ENCODE measurements at places on chromosomes 11 and 22.

DNA sequence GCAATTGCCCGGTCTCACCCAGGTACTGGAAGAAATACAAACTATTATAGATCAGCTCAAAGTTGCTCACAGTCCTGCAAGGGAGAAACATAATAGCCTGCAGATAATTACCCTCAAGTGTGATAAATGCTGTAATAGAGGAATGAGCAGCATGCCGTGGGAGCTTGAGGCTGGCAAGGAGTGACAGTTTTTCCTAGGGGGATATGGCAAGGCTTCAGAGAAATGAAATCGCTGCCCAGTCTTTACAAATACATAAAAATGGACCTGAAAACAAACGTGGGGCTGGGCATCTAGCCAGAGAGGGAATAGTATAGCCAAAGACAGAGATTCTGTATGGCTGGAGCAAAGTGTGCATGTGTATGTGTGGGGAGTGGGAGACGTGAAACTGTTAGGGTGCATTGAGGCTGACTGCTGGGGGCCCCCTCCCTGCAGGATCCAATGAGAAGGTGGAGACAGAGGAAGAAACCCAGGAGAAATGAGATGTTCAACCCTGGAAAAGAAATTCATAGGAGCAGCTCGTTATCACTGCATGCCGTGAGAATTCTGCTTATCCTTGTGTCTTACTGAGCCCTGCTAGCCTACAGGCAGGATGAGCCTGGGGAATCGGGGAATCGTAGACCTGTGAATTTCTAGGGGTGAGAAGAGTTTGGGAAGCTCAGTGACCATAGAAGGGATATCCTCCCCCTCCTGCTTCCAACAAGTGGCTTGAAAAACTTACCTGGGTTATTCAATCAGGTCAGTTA lies 167.0 kb downstream of the LDLRAD3 start:
- DNase-seq: no peak

- DNase-seq: no peak
Observed at GRCh38 chr11:69813839-69814238, 5.4 kb downstream of the FGF3 start.

- DNase-seq: no peak
Observed at GRCh38 chr11:108568195-108568858, 25.2 kb downstream of the EXPH5 start.

DNA sequence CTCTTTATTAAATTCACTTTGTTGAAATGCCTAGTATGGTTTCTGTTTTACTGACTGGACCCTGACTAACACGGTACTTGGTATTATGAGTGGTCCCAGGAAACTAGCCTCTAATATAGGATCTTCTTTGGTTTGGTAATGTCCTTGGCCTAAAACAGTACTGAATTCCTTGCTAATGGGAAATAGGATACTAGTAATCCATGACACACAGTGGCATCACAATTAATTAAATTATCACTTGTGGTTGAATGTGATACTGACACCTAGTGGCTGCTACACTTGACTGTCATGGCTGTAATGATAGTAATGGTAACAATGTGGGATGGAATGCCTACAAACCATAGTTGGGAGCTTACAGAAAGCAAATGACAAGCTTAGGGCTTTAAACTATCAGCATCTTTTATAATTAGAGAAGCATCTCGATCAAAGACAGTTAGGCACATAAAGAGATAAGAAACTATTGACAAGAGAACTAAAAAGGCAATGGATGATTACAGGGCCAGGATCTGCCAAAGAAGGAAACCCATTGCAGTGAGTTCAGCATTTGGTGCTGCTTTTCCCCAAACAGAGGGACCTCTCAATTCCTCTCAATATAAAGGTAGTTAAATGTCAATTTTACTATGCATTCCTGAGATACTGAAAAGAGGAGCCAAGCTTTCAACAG lies 8.6 kb downstream of the DNHD1 start:
- DNase-seq: no peak

DNA sequence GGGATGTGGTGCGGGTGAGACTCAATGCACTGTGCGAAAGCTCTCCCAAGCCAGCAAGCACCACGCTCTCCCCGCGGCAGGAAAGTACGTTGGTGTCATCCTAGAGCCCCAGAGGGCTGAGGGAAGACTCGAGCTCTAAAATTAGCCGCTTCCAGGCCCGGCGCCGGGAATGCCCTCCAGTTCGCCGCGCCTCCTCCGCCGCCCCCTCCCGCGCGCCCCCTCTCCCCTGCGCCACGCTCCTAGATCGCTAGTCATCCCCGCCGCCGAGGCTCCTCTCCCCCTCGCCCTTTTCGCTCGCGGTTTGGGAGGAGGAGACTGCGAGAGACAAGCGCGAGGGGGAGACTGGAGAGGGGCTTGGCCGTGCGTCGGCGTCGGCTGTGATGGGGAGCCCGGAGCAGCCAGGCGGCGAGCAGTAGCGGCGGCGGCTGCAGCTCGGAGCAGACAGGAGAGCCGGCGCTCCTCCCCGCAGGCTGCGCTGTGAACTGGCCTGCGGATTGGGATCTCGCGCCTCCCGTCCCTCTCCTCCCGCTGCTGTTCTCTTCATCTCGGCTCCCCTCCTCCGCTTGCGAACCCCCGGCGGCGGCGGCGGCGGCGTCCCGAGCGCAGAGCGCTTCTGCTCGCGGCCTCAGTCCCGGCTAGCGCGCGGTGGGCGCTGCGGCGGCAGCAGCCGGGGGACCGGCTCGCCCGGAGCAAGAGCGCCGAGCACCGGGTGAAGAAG lies at the start of gene FAT3:
Gene FAT3, plus strand, starts transcription at position 412 of the 718 bp plus-strand sequence. CDS start 127,295 bp downstream, outside the sequence.
- DNase-seq: peak; percentile 75

DNA sequence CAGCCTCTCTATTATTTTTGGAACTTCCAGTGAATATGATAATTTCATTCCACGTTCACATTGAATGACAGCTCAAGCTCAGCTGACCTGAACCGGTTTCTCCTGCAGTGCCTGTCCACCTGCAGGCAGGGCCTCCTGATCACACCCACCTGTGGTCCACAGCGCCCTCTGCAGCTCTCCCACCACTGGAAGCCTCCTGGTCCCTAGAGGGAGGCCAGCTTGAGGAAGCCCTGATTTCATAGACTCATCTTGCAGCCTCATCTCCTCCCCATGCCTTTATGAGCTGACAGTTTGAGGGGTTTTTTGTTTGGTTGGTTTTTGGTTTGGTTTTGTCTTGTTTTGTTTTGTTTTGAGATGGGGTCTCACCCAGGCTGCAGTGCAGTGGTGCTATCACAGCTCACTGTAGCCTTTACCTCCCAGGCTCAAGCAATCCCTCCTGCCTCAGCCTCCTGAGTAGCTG lies 29.9 kb upstream of the MALAT1 start:
- no peak for DNase-seq

DNA sequence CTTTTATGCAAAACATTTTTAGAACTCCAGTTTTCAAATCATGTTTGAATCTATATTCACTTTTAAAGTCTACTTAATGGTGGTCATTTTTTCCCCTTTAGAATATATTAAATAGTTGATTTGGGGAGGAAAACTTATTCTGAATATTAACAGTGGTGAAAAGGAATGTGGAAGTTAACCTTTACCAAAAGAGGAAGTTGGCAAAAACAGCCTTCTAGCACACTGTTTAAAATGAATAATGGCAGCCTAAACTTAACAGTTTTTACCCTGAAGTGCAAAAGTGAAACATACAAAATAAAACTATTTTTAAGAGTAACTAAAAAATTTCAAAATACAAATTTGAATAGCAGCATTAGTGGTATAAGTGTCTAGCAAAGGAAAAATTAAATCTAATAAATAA lies 86.4 kb downstream of the GRK3 start:
- DNase-seq: no peak

DNA sequence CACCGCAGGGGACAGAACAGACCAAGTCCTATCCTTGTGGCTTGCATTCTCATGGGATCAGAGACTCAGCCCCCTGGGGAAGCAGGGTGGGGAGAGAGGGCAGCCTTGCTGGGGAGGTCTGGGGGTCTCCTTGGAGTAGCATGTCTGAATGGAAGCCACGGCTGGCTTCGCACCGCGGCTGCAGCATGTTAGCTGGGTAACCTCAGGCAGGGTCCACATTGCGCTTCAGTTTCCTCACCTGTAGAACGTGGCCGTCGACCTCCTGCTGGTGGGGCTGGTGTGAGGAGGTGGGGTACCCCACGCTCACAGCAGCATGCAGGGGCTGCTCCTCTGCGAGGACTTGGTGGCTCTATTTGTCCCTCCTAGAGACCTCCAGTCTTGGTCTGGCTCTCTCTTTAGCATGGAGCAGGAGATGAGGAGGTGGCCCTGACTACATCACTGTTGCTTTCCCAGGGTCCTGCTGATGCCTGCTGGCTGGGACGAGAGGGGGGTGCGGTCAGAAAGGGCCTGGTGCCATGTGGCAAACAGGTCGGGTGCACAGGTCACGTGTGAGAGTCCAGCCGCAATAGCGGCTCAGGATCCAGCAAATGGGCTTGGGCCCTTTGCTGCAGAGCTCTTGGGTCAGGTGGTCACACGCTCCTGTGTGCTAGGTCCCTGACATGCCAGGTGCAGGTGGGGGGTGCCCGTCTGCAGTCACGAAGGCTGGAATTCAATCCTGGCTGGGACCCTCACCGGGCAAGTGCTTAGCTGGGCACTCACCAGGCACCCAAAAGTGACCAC lies 35.4 kb upstream of the SMIM38 start:
- no peak for DNase-seq

- no peak for DNase-seq
Observed at GRCh38 chr11:73914284-73914683, 36.5 kb upstream of the DNAJB13 start.

GRCh38 chr22:17159504-17159951 lies 451 bp upstream of the HDHD5 start:
- peak; percentile 79 for DNase-seq

DNA sequence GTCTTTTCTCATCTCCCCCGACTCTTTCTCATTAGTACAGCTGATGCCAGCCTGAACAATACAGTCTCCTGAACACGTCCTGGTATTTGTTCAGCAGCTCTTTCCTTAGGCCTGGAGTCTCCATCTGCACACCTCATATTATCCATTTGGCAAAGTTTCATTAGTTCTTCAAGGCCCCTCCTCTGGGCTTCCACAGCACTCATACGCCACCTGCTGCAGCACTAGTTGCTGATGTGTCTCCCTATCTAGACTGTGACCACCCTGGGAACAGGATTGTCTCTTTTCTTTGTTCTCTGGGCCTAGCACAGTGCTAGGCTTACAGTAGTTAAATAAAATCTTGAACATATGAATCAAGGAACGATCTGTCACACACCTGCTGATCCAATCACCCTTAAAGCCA lies 17.2 kb downstream of the DCHS1 start:
- no peak for DNase-seq

- no peak for DNase-seq
Observed at GRCh38 chr22:35467681-35468434, 67.9 kb downstream of the MCM5 start.

- no peak for DNase-seq
Observed at GRCh38 chr11:20483931-20484330, 96.4 kb downstream of the PRMT3 start.

- DNase-seq: peak; percentile 60
Observed at GRCh38 chr11:4178813-4179662, 84.4 kb downstream of the RRM1 start.

GRCh38 chr11:69413993-69414392 lies 67.5 kb upstream of the LINC01488 start:
- DNase-seq: no peak

- no peak for DNase-seq
Observed at GRCh38 chr11:44811841-44812448, 85.2 kb downstream of the TSPAN18 start.

GRCh38 chr22:35900483-35901168 lies 128.0 kb downstream of the RBFOX2 start:
- DNase-seq: no peak

DNA sequence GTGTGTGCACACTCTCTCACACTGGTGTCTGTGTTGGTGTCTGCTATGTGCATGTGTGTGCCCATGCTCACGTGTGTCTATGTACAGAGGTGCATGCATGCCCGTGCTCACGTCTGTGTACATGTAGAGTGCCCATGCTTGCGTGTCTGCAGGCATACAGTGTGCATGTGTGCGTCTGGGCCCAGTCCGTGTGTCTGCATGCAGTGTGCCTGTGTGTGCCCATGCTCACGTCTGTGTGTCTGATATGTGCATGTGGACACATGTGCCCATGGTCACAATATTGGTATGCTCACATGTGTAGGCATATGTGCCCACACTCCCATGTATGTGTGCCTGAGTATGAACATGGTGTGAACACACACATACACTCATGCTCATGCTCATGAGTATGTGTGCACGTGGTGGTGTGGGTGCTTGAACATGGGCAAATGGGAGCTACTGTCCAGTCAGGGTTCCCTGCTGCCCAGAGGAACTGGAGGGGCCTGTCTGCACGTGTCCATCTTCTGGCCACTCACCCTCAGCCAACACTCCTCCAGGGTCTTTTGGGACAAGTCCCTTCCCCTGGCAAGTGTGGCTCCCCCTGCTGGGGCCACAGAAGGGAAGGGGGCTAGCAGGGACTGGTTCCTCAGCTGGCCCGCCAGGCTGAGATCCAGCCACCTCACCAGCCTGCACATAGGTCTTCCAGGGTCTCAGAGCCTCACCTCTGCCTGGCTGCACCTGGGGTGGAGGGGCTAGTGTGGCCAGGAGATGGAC lies 7.3 kb upstream of the TBX1 start:
- no peak for DNase-seq

DNA sequence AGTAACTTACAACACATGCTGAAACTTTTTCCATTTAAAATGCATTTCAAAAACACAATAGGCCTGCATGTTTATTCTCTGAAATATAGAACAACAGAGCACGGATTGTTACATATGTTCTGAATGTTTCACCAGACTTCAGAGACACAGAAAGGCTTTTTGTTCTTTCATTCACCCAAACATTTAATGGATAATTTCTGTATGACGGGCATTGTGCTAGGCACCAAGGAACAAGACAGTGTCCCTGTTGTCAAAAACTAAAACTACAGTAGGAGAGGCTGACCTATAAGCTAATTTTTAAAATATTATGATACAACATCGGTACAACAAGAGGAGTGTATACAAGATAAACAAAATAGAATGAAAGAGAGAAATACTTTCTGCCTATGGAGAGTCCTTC lies 81.9 kb upstream of the TEAD1 start:
- DNase-seq: no peak

- no peak for DNase-seq
Observed at GRCh38 chr11:122737951-122738693, 82.6 kb downstream of the UBASH3B start.

- DNase-seq: no peak
Observed at GRCh38 chr22:36986242-36986821, 32.9 kb downstream of the TST start.

GRCh38 chr11:88115828-88116755 lies 59.2 kb downstream of the RAB38 start:
- no peak for DNase-seq

DNA sequence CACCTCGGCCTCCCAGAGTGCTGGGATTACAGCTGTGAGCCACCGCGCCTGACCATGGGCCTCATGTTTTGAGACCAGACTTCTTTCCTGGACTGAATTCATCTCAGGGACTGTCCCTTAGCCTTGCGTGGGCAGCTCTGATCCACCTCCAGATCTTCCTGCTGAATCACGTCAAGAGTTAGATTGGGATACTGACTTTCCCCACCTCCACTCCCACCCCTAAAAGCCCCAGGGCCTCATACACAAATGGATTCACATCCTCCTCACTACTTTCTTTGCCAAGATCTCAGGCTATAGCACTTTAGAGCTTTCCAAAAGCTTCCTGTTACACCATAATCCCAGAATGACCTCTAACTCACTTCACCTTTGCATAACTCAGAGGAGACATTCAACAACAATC lies 12.1 kb downstream of the CCDC87 start:
- DNase-seq: no peak
